Foreskin fibroblast (primary cell): ENCODE measurements at places on chromosomes 5 and 9.

DNA sequence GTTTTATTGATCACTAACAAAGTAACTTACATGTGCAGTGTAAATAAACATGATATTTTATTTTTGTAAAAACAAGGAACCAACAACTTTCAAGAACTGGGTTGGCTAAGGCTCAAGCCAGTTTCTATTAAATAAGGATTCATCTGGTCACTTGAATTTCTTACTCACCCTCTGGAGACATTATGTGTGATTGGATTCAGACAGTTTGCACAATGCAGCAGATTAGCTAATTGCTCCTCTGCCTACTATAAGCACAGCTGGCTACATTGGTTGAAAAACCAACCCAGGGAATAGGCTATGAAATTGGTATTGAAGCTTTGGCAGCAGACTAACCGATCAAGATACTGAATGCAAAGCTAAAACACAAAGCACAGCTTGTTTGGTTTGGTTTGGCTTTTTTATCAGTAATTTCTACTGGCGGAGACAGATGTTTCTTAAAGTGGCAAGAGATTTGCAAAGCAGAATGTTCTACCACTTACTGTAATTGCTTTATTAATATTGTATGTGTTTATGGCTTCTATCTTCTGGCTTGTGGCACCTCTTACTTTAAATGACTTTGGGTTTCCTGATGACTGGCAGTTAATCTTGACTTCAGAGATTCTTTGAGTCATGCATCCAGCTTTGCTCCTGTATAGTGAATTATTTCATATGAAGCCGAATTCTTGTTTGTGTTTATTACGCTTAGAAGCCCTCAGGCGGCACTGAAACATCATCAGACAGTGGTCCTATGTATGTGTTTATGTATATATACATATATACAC lies 231.5 kb downstream of the MPDZ start:
- no peak for DNase-seq

DNA sequence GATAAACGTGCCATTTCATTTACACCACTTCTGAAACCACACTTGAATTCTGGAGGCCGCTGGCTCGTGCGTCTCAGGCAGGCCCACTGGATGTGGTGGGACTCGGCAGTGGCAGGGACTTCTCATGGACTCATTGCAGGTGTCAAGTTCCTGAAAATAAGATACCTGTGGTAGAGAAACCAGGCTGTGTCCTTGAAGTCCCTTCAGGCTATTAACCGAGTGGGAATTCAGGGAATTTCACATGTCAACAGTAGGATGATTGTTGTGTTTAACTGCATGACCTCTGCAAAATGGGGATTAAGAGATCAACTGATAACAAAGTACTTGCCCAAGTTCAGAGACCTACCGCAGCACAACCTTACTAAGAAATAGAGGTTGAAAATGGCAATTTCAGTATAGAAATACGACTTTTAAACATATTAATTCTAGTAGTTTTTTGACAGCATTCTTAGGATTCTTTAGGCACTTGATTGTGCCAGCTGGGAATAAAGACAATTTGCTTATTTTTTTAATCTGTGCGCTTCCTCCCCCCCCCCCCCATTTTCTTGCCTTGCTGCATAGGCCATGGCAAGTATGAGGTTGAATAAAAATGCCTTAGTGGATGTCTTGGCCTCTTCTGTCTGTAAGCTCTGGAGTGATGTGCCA lies 26.8 kb downstream of the TRIP13 start:
- no peak for DNase-seq

DNA sequence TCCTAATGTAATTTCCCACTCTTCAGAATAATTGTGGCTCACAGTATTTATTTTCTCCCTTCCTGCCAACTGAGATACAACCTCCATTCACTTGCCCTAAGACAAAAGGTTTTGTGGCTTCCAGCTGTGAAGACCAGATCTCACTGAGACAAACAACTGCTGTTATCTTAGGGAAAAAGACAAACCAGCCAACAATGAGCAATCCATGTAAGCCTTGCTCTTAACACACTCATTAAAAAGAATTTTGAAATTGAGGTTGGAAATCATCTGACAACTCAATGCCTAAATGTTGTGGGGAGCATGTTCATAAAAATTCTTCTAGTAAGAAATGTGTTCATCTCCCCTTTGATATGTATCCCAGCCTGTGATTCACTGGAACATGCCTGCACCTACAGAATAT lies 132.9 kb downstream of the ADAMTSL1 start:
- no peak for DNase-seq

- DNase-seq, result no peak
These were observed at the start of gene TSLP for GRCh38 chr5:111071413-111071812. TSS of gene TSLP (plus strand) at chr5:111071713. CDS start at chr5:111071891, 178 bp downstream.

DNA sequence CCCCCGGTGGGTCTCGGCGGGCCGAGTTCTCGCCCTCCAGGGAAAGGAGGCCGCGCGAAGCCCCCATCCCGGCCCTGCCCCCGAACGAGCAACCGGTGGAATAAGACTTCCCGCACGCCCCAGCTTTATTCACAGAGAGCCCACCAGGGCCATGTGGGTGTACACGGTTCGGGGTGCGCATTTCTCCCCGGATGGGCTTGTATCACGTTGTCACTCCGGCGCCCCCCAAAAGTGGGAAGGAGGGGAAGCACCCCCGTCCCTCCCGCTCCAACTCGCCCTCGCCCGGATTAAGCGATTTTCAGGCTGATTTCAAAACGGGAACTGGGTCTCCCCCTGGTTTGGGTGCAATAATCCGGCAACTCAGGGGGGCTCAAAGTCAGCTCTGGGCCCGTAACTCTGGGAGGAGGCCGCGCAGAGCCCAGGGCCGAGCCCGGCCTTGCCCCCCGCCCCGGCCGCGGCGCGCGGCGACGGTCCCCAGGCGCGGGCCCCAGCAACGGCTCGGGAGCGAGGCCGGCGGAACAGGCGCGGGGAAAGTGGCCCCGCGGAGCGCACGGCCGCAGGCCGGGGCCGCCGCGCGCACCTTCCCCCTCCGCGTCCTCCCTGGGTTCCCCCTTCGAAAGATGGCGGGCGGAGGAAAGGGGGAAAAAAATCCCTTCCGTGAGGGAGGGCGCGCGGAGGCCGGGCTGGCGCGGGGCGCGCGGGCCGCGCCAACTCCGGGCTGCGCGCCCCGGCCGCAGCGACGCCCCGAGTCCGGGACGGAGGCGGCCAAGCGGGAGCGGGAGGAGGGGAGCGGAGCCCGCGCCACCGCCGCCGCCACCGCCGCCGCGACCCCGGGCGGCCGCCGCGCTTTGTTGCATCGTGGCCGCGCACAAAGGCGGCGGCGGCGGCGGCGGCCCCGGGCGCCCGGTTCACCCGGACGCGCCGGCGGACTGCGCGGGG lies 644 bp downstream of the BRD3 start:
- peak; percentile 16 for DNase-seq

- no peak for DNase-seq
These were observed 363.4 kb downstream of the RAB3C start for GRCh38 chr5:58946230-58946629.

DNA sequence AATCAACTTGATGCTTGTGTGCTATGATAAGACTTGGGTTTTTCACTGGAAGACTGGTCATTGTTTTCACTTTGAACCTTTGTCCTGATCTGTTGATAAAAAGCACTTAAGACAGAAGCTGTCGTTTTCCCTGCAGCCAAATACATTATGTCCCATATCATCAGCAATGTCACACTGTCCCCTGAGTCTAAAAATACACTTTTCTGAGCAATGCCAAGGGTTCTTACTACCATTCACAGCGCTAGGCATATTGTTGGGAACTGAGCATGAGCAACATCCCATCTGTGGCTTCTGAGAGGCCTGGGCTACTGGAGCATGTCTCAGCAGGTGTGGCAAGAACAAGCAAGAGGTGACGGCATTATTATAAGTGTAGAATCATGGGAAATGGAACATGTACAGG lies 81.8 kb downstream of the SEMA6A start:
- DNase-seq, result no peak

GRCh38 chr5:118653183-118653582 lies 335.2 kb downstream of the DTWD2 start:
- no peak for DNase-seq

DNA sequence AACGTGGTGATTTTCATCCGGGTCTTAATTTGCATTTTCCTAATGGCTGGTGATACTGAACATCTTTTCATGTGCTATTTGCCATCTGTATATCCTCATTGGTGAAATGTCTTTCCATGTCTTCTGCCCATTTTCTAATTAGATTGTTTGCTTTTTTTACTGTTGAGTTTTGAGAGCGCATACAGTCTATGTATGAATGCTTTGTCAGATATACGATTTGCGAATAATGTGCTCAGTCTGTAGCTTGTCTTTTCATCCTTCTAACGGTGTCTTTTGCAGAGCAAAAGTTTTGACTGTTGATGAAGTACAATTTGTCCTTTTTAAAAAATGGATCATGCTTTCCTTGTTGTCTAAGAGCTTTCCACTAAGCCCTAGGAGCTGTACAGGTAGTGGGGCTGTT lies 143.0 kb downstream of the RGS3 start:
- DNase-seq, result no peak

DNA sequence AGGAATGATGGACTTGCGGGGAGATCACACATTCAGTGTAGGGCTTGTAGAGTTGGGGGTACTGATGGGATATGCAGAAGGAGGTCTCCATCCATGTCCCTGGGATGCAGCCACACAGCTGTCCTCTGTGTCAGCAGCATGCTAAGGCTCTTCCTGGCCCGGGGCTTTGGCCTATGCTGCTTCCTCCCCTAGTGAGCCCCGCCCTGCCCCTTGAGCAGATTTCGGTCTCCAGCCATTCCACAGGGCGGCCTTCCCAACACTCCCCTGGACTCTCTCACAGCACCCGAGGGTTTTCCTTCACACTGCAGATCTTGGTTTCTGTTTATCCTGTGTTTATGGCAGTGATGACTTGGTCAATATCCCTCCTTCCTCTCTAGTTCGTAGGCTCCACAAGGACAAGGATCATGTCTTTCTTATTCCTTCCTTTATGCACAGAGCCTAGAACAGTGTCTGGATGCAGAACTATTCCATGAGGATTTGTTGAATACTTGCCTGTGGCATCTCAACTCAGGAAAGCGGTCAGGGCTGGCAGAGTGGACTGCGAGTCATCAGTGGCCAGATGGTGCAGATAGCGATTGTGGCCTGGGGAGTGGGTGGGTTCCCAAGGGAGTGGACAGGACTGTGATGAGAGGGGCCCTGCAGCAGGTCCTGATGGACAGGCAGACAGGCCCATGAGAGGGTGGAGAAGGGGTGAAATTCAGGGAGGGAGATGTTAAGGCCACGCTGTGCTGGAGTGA lies 114.2 kb downstream of the RGS3 start:
- peak; percentile 82 for DNase-seq

- no peak for DNase-seq
These were observed 97.1 kb downstream of the ADCY2 start for GRCh38 chr5:7493081-7493480.

GRCh38 chr5:54136516-54137440 lies 173.6 kb downstream of the ARL15 start:
- DNase-seq, result peak; percentile 19

DNA sequence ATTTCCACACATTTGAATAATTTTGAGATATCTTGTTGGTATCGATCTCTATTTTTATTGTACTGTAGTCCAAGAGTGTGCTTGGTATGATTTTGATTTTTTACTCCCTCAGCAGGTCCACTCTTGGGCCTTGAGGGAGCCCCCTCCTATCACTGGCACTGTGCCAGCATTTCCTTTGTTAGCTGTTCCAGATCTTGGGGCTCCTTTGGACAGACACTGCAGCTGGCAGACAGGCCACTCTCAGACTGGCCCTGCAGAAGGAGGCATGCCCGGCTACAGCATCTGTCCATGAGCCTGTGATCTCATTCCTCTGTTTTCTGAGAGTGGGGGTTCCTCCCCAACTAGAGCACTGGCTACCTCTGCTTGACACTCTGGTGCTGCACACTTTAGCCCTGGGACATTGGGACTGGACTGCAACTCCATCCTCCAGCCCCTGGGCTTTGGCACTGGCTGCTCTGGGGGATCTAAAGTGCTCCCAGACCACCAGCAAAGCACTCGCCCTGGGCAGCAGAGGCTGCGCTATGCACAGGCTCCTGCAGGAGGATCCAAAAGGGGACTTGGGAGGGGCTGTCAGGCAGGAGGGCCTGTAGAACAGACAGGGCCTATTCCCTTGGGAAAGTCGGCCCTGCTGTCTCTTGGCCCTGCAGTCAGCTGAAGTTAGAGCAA lies 271.3 kb upstream of the DMAC1 start:
- DNase-seq, result no peak

- DNase-seq, result no peak
These were observed 90.3 kb downstream of the ADAMTSL1 start for GRCh38 chr9:18564018-18564880.

- no peak for DNase-seq
These were observed 1237.8 kb upstream of the ACO1 start for GRCh38 chr9:31146485-31147166.

DNA sequence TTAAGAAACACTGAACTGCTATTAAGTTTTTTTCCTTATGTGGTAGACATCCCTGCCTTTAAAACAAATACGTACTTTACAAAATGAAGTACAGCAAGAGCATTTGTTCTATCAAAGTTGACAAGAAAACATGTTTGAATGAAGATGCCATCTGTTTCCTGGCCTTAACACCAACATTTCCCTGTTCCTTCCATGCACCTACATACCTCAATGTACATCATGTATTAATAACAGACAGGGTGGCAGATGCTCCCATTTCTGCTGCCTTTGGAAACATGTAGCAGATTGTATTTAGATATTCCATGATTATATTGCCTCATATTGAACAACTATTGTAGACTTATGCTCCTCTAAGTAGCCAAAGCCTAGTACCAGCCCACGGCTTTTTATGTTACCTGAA lies 104.4 kb downstream of the PJA2 start:
- DNase-seq, result no peak

DNA sequence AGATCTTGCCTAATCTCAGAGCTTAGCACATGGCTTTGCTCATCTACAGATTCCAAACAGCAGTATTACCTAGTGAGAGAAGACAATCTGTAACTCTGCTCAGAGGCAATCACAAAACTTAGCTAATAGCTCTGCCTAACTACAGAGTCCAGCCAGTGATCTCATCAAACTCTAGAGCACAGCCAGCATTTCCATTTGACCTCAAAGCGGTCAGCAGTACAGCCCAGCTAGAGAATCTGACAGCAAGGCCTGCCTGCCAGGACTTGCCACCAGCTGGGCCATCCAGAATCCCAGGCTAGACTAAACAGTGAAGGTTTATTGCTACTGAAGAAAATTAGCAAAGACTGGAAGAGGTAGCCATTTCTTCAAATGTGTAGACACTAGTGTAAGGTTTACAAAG lies 217.9 kb upstream of the VLDLR start:
- DNase-seq, result no peak

GRCh38 chr5:83370957-83371356 lies 100.6 kb upstream of the VCAN start:
- no peak for DNase-seq

DNA sequence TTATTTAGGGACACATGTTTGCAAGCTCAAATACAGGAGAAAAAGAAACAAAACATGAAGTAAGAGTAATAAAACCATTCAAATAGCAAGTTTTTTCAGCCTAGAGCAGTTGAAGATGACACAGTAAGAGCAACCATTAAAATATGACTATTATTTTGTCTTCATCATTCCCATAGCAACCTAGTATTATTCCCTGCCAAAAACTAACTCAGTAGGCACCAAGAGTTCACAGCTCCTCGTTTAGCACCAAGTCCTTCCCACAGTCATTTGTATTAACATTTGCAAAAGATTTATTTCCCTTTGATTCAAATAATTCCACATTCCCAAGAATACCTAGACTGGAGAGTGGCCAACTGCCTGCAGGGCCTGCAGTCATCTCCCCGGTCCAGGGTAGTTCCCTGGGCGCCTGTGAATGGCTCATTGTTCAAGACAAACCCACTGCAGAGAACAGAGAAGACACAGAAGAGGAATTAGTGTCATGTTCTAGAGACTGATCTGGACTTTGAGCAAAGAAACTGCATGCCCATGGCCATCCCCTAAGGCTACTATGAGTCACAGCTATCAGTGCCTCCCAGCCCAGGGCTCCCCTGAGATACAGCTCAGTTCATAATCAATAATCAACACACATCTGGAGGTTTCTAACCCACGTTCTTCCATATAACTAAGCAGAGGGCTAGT lies 139.1 kb upstream of the MAP3K1 start:
- peak; percentile 63 for DNase-seq
